Mammary epithelial cell (primary cell): ENCODE measurements at places on chromosomes 5 and 9.
A peak's percentile ranks its signal among the peaks of the same experiment; 100 is the strongest.

- DNase-seq, result no peak
Observed at GRCh38 chr9:101707721-101708120, 30.7 kb downstream of the GRIN3A start.

DNA sequence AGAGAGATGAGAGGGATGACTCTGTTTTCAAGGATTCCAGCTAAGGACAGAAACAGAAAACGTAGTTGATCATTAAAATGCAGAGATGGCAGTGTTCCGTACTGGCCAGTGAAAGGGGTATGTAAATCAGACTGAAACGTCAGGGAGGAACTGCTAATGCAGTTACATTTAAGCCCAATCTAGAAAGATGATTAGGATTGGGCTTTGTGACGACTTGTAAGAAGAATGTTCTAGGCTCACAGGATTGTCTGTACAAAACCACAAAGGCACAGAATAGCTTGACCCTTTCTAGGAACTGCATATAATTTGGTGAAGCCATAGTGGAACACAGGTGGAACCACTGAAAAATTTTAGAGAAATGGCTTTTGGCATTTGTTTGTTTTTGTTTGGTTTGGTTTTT lies 55.6 kb upstream of the TESK1 start:
- DNase-seq, result no peak

DNA sequence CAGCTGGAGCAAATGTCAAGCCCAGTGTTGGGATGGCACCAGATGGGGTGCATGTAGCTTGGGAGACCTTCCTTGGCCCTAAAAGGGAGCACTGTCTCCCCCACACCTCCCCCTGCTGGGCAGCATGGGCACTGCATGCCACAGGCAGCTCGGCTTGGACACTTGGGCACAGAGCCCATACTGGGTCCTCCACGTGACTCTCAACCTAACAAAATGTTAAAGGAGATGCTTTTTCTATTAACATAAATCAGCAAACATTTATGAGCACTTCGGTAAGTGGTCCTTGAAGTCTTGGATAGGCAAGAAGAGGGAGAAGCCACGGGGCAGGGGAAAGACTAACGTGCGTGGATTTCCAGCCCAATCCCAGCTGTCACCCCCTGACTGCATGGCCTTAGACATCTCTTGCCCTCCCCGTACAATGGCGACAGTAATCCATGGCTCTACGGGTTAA lies 23.9 kb upstream of the MAPK9 start:
- peak; percentile 12 for DNase-seq

DNA sequence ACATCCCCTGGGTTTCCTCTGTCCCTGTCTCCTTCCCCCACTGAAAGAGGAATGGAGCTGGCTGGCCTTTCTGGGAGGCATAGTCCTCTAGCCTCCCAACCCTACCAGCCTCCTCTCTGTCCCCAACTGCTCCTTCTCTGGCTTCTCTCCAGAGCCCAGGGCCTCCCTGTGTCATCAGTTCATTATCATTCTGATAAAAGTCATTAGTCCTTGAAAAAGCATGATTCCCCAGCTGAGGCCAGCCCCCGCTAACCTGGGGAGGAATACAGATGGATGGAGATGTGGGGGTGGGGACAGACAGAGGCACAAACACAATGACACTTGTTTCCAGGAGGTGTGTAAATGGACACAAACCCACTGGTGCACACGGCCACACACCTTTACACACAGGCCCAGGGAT lies 73.6 kb upstream of the HSPA9 start:
- DNase-seq, result no peak

DNA sequence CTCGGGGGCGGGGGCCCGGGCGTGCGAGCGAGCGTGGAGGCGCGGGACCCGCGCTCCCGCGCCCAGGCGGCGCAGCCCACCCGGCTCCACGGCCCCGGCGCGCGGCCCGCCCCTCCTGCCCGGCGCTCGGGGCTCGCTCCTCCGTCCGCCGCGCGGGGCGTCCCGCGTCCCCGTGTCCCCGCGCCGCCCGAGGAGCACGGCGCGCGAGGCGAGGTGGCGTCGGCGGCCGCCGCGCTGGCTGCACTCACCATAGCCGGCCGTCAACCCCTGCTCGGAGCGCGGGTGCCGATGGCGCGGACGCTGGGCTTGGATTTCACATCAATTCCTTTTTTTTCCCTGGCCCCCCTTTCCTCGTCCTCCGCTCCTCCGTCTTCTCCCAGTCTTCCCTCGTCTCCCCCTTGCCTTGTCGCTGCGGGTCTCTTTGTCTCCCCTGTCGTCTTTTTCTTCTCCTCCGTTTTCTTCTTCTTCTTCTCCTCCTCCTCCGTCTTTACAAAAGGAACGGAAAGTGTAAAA lies 494 bp downstream of the PTCH1 start:
- no peak for DNase-seq

- peak; percentile 75 for DNase-seq
Observed at GRCh38 chr9:111728143-111728542, 66.6 kb downstream of the SHOC1 start.

GRCh38 chr9:100070104-100071041 lies 28.4 kb downstream of the ERP44 start:
- peak; percentile 19 for DNase-seq

DNA sequence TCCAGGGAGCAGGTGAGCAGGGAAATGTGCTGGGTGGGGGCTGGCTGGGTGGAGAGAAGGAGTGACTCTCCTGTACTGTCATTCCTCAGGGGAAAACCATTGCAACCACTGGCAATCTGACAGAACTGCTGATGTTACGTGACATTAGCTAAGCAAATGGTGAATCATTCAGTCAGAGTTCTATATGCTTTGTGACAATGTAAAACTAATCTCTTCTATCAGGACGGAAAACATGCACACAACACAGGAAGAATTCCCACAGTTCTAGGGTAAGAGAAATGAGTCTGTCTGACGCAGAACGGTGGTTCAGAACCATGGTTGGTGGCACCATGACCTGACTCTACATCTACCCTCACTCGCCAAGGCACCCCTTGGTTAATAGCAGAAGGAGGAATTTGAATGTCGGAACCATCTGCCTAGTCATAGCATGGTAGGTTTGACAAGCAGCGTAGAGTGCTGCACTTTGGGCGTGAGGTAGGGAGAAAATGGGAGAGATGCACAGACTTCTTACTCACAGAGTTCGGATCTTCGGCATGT lies 243.6 kb upstream of the PANK3 start:
- DNase-seq, result peak; percentile 22

DNA sequence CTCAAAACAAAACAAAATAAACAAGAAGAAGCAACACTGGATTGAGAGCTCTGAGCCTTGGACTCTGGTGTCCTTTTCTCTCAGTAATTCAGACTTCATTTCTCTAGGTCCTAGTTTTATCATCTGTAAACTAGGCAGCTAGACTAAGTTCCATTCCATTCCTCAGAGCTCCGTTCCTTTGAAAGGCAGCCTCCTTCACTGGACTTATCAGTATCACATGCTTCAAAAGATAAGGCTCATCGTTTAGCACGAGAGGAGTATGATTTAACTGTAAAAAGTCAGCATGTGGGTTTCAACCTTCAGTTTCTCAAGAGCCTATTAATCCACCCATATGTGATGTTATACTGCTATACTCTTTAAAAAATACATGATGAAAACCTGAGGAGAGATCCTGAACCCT lies 1.6 kb downstream of the ATP10B start:
- no peak for DNase-seq

DNA sequence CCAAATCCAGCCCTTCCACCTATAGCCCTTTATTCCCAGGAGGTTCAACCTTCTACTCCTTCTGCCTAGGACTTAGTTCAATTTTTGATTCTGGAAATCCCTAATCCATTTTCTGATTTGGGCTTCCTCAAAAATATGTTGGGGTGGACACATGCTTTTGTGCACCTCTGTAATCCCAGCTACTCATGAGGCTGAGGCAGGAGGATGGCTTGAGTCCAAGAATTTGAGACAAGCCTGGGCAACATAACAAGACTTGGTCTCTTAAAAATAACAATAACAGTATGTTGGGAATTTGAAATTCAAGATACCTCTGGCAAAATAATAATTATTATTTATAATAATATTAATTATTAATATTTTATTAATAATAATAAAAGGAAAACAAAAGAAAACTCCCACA lies 188.7 kb upstream of the TLE4 start:
- peak; percentile 53 for DNase-seq

GRCh38 chr5:539469-540070 lies 15.3 kb upstream of the SLC9A3 start:
- DNase-seq, result no peak

GRCh38 chr9:79651251-79651795 lies 79.6 kb downstream of the TLE4 start:
- DNase-seq, result no peak

GRCh38 chr5:144487207-144487606 lies 316.5 kb downstream of the KCTD16 start:
- DNase-seq, result no peak

GRCh38 chr9:91202736-91203283 lies 158.9 kb downstream of the AUH start:
- DNase-seq, result no peak

GRCh38 chr5:72167804-72168203 lies 60.5 kb downstream of the MAP1B start:
- no peak for DNase-seq

DNA sequence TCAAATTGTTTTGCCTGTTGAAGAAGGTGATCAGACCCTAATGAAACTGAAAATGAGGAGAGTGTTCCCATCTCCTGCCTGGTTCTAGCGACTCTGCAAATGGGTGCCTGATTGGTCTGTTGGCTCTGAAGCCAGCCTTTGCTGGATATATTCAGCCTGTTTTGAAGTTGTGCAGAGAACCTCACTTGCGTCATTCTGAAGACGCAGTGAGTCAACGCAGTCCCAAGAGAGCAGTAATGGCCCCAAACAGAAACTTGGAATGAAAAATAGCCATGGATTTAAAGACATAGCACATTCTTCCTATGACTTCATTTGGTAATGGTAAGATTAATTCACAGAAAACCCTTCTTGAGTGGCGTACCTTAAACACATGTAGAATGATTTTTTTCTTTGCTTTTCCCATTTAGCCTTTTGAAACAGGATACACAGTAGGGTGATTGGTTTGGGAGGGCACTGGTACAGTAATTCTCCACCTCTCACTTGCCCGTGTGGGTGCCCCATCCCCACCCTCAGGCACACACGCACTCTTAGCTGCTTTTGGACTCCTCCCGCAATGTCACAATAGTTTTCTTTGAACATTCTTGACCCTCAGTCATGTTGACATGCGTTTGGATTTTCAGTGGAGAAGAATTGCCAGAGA lies 54.1 kb upstream of the ABL1 start:
- no peak for DNase-seq

DNA sequence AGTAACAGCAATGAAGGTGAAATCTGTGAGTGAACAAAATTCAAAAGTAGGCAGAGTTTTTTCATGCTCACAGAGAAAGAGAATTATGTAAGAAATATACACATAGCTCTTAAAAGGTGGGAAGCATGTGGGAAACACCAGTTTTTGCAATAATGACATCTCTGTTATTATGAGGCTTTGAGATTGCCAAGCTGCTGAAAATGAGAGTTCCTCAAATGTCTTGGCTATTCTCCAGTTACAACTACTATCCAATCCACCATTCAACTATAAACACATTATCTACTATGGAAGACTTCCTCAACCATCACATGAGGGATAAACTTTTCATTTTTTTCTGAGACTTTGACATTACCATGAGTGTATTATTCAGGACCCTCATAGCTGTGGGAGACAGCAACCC lies 420.8 kb upstream of the ACTBL2 start:
- DNase-seq, result no peak

DNA sequence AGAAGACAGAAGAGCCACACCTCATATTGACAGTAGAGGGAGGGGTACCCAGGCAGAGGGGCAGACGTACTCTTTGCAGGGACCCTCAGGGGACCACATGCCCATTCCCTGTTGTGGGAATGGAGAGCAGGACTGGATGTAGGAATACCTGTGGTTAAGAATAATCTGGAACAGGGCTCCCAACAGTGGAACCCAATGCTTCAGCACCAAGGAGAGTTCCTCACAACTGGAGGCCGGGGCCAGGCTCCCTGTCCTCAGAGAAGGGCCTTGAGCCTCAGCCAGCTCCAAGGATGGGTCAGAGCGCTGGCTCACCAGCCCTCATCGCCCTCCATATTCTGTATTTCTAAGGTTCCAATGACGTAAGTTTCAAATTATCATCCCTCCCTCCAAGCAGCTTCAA lies 7.4 kb upstream of the SHC3 start:
- no peak for DNase-seq

DNA sequence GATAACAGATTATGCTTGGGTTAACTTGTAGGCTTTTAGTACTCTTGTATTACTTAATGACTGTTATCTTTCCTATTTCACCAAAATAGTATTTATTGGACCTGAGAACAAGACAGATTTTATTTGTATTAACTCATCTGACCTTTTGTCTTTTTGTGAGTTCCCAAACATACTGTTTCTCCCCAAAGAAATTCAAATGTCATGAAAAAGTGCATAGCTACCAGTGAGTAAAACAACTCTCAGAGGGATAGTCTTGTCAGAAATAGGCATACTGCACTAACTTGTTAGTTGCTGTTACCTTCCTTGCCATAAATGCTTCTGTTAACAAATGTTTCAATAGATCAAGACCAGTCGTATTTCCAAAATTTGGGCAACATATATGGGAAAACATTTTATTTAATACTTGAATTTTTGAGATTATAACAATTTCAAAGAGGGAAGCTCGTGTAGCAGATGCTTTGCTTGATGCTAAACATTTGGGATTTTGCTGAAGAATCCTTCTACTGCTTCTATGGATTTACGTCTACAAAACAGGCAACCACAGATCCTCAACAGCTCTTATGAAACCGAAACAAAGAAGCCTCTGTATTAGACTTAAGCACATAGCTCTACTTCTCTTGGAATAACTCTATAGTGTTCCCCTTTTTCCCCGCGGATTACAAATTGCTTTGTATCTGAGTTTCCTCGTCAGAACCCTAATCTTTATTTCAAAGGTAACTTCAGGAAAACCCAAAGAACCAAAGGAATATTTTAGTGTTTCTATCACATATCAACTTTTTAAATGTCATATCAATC lies 248.8 kb downstream of the MCTP1 start:
- DNase-seq, result no peak

- DNase-seq, result peak; percentile 41
Observed at GRCh38 chr5:111384220-111384619, 128.1 kb downstream of the STARD4 start.

- DNase-seq, result no peak
Observed at GRCh38 chr5:73433982-73434342, 14.6 kb downstream of the FOXD1 start.

DNA sequence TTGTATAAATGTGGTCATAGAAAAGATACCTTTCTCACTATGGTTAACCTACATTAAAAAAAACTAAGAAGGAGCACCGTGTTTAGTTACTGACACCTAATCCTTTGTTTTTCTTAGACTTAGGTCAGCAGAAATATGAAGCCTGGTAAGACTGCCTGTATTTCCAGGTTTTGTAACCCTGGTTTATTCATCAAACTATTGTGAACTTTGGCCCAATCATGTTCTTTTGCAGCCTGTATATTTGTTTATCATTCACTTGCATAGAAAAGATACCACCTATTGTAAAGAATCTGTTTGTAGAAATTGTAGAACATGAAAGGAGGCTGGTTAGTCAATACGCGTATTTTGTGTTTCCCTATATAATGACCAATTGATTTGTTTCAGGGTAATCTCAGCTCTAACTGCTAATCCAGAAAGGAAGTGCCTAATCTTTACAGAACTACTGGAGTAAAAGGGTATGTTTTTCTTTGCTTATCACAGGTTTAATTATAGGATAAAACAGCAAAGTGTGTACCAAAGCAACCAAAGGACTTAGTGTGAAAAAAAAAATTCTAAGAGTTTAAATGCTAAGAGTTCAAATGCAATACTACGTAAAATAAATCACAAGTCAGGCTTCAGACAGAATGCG lies 103.6 kb downstream of the LURAP1L start:
- peak; percentile 62 for DNase-seq
